Cardiac muscle cell (in vitro differentiated cells and primary cell): ENCODE measurements at places on chromosomes 1 and 21.

DNA sequence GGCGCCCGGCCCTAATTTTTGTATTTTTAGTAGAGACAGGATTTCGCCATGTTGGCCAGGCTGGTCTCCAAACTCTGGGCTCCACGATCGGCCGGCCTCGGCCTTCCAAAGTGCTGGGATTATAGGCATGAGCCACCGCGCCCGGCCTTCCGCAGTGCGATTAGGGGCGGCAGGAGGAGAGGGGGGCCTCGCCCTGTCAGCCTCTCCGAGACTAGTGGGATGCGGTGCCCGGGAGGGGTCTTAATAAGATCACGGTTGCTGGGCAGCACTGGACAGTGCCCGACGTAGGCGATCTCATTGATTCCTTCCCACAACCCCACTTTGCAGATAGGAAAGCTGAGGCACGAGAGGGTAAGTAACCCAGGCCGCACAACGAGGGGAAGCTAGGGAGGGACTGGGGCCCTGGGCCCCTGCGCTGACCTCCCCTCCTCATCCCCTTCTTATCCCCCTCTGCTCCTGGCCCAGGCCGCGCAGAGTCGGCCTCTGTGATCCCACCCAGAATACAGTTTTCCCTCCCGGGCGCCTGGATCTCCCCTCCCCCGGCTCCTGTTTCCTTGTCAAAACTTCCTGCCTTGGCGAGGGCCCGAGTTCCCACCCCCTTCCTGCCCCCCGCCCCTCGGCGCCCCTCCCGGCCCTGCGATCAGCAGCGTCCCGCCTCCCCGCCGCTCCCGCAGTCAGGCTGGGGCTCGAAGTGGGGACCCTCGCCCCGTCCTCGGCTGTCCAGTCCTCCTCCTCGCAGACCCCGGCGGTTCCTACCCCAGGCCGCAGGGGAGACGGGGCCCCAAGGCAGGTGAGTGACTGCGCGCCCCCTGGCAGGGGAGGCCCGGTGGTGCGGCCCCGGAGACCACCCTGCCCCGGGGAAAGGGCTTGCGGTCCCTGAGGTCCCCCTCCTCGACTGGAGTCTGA, at the start of gene PEAR1:
Gene PEAR1, plus strand, starts transcription at position 671 of the 906 bp plus-strand sequence. CDS start 10,209 bp downstream, outside the sequence.
- DNase-seq: no peak

- DNase-seq: peak; percentile 8
Measured at GRCh38 chr1:56045477-56045876, 533.9 kb downstream of the PLPP3 start.

DNA sequence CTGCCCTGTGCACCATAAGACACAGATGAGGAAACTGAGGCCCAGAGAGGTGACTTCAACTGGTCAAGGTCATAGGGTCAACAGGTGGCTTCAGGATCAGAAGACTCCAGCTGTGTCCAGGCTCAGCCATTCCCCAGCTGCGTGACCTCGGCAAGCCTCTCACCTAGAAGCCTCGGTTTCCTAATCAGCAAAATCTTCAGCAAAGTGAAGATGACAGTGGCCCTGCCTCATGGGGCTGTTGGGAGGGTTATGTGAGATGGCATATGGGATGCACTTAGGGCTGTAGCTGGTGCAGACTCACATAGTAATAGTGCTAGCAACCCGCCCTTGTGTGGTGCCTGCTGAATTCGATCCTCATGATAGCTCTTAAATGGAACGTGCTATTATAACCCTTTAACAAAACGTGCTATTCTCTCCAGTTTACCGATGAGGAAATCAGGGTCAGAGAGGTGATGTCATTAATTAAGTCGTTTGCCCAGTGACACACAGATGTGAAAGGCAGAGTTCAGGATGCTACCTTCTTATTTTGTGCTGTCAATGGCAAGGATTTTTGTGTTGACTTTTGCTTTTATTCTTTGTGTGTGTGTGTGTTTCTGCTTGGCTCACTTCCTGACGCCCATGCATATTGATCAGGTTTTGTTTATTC, 472.9 kb downstream of the MATN1 start:
- no peak for DNase-seq

DNA sequence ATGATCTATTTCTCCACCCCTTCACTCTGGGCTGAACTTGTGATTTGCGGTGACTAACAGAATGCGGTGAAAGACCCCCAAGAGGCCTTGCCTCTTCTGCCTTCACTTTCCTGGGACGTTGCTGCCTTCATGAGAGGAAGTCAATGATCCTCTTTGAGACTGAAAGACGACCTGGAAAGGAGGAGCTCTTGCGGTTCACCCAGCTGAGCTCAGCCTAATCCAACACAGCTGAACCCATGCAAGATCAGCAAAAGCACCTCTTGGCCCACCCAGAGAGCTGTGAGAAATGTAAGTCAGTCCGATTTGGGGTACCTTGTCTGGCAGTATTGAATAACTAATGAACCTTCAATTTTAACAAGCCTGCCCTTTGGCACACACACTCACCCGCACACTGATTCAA, 767.4 kb upstream of the TPTE start:
- DNase-seq: no peak

- DNase-seq: no peak
Measured at GRCh38 chr1:107291987-107292386, 151.1 kb downstream of the NTNG1 start.

DNA sequence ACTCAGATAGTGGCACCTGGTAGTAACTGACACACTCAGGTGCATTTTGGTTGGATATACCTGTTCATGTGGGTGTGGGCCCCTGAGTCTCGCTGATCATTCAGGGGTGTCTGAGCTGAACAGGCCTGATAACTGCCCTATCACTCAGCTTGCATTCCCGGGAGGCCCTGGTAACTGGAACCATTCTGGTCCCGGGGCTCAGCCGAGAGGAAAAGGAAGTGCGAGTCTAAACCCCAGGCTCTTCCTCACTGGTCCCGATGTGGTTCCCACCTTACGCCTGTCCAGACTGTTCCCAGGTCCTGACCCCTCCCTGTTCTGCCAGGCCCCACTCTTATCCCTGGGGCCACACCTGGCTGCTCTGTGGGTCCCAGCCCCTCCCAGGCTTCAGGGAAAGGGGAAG, 11.7 kb upstream of the CDK18 start:
- no peak for DNase-seq

DNA sequence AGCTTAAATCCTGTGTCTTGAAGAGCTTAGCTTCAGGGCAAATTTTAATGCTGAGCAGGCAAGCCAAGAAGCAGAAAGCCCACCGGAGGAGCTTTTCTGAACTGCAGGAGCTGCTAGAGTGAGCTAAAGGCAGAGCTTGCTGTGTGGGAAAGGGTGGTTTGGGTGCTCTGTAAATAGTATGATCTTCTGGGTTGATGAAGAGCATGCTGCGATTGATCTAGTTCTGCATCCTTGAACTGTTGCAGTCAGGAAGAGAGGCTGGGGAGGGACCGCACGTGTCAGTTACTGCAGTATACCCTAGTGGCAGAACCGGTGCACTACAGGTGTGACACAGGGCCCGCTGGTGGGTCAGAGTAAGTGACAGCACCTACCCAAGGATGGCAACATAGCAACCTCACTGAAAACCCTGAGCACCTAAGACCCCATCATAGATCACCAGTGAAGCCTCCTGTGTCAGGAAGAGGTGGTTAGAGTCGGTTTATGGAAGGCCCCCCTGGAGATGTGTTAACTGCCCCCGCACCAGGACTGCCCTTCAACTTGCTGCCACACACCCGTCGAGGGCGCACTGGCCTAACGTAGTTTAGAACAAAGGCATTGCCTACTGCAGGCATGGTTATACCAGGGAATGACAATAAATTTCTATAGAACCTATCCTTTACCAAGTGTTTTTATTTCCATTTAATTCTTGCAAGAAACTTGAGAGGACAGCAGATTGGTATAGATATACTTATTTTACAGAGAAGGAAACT, 146.0 kb upstream of the KIAA0040 start:
- DNase-seq: peak; percentile 47
